IPS DF 6.9 (cell line): ENCODE measurements at places on chromosomes 7 and 10.

DNA sequence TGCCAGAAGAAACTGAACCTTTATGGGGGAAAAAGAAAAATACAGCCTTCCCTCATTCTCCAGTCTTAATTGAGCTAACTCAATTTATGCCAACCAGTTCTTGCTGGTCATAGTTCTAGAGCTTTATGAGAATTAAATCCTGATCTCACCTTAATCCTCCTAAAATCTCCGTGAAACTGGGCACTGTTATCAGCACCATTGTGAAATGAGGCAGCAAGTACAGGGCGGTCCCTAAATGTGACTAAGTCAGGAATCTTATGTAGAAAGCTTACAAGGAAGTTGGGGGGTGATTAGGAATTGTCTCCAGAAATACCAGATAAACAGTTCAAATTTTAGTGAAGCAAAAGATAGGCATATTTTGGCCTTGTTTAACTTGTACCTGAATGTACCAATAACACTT is 10.7 kb upstream of the INSYN2A start:
- DNase-seq = no peak
- H3K4me1 ChIP-seq = peaks cover 5% of the 10 kb centered on the region; the same call in 1 of the 2 replicates
- H3K27me3 ChIP-seq = no peaks in the 10 kb centered on the region

DNA sequence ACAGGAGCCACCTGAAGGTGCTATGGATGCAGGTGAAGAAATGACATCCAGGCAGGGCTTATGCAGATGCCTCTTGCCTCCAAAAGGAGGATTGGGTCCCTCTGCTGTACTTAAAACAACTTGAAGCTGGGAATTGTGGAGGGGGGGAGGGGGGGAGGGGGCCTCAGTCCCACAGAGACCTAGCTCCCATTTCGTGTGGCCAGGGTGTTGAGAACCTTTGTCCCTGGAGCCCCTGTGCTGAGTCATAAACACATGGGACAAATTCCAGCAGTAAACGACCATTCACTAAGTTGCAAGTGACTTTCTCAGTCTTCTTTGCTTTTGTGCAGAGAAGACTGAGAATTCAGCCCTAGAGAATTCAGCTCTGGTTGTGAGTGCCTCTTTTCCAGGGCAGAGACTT is 96.5 kb upstream of the PODXL start:
- DNase-seq = no peak
- H3K36me3 ChIP-seq = no peaks in the 10 kb centered on the region
- no peak overlapping the region for H3K27ac ChIP-seq
- peaks cover 15% of the 10 kb centered on the region; the same call in 1 of the 2 replicates for H3K4me1 ChIP-seq
- no peaks in the 10 kb centered on the region for H3K27me3 ChIP-seq

- no peaks in the 10 kb centered on the region for H3K4me1 ChIP-seq
- no peaks in the 10 kb centered on the region for H3K27me3 ChIP-seq
- no peak for DNase-seq
- no peak overlapping the region for H3K27ac ChIP-seq
- H3K36me3 ChIP-seq = no peaks in the 10 kb centered on the region
- H3K4me3 ChIP-seq = no peak overlapping the region
These were observed 360.5 kb downstream of the FGFR2 start for GRCh38 chr10:121237718-121238117.

- H3K27ac ChIP-seq = no peak overlapping the region
- H3K27me3 ChIP-seq = no peaks in the 10 kb centered on the region
- DNase-seq = no peak
- no peaks in the 10 kb centered on the region for H3K36me3 ChIP-seq
- H3K4me1 ChIP-seq = no peaks in the 10 kb centered on the region
These were observed 580.6 kb downstream of the PHTF2 start for GRCh38 chr7:78379148-78379547.

DNA sequence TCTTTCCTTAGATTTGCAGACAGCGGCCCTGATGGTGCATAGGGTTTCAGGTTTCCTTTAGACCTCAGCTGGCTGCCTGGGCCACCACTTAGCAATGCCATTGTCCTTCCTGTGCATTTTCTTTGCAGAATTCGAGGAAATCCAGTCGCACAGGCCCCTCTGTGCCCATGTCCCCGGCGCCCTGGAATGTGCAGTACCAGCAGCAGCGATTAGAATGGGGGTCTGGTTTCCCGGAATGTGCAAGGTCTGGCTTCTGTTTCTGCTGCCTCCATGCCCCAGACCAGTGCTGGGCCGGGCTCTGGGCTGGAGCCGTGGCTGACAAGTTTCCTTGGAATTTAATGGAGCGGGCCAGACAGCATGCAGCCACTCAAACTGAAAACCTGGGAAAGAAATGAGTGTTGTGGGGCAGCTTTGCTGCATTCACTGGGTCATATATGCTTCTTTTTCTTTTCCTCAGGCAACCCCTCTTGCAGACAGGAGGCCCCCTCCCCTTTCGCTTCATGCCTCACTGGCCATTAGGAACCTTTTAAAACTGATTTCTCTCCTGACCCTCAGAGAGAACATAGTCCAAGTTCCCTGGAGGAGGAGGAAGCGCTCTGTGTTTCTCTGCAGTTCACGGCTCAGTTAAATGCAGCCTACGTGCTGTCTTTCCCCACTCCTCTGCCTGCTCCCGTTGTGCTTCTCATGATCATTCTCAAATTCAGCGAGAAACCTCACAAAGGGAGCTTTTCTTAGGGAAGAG is 14.4 kb downstream of the HTRA1 start:
- no peak overlapping the region for H3K4me3 ChIP-seq
- no peak overlapping the region for H3K27ac ChIP-seq
- DNase-seq = no peak
- no peaks in the 10 kb centered on the region for H3K27me3 ChIP-seq
- H3K4me1 ChIP-seq = peaks cover 16% of the 10 kb centered on the region
